HFFc6 (cell line): ENCODE measurements at places on chromosomes 12 and 14.

GRCh38 chr14:30267141-30267540 is 291.8 kb upstream of the G2E3 start:
- DNase-seq, result peak; percentile 17

GRCh38 chr12:100851637-100852036 is 57.1 kb downstream of the ANO4 start:
- DNase-seq, result no peak

DNA sequence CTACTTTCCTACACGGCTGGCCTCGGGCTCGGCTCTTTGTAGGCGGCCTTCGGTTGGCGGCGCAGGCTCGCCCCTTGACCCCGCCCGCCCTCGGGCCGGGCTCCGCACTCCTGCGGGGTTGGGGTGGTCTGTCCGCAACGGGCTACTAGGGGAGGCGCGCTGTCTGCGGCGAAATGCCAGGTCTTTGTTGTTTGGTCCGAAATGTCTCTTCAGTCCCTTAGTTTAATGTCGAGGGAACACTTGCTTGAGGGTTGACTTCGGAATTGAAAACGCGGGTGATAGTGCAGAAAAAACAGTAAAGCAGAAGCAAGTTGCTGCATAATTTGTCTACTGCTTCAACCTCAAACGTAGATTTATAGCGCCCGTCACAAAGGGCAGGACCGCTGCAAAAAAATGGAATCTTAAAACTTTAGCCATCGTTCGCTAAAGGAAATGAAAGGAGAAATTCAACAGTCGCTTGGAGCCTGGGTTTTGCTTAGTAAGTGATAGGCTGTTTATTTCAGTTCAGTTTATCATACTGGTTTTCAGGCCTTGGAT is 390 bp downstream of the JKAMP start:
- DNase-seq, result peak; percentile 28

DNA sequence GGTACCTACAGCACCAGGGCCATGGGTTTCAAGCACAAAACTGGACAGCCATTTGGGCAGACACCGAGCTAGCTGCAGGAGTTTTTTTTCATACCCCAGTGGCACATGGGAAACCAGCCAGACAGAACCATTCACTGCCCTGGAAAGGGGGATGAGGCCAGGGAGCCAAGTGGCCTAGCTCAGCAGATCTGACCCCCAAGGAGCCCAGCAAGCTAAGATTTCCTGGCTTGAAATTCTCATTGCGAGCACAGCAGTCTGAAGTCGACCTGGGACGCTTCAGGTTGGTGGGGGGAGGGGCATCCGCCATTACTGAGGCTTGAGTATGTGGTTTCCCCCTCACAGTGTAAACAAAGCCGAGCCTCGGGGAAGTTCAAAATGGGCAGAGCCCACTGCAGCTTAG is 81.2 kb upstream of the CCDC175 start:
- no peak for DNase-seq

DNA sequence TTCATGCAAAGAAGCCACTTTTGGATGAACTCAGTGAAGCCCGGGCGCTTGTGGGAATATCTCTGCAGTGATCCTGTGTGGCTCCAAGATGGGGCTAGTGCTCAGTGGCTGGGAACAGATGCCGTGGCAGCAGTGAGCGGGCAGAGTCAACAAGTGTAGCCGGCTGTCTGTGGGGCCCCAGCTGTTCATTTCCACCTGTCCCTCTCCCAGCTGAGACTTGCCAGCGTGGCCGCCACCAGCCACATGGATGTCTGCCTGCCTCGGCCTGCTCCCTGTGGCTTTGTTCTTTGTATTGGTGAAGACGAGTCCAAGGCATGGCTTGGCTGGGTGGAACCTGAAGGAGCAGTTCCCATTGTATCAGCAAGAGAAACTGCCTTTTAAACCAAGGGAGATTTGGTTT is 77.3 kb downstream of the NOS1 start:
- no peak for DNase-seq

- no peak for DNase-seq
Measured at GRCh38 chr14:69351385-69351784, 46.7 kb downstream of the ERH start.

- no peak for DNase-seq
Measured at GRCh38 chr12:70627677-70628076, 9.6 kb downstream of the PTPRB start.

DNA sequence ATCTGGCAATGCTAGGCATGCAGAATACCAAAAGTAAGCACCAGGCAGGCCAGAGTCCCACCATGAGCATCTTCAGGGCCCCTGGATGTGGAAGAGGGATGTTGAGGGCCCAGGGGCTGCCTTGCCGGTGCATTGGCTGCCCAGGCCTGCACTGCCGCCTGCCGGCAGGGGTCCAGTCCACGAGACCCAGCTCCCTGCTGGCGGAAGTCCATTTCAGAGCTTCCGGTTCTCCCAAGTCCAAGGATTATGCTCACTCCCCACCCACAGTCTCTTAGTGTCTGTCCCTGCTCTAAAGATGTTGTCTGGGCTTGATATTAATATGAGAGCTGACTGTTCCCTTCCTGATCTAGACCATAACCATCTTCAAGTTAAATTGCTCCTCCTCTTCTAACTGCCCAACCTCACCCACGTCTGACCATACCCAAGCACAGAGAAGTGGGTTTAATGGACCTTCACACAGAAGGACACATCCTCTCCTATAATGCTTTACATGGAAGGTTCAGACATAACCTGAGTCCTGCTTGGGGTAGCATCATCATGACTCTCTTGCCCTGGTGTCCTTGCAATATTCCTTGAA is 117.4 kb downstream of the DAD1 start:
- no peak for DNase-seq

DNA sequence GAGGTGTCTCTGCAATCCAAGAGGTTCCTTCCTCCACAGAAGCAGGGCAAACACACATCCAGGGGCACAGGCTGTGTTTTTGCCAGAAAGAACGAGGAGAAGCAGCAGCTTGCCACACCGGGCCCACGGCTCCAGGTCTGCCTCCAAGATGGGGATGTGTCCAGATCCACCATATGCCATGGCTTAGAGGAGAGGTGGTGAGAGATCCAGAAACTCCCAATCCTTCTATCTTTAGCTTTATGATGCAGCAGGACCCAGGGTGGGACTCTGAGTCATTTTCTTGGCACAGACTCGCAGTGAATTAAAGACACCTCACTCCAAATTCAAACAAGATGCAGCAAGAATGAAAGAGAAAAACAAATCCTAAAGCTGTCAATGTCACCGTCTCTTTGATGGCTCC is 481.4 kb upstream of the TMEM132C start:
- DNase-seq, result no peak

DNA sequence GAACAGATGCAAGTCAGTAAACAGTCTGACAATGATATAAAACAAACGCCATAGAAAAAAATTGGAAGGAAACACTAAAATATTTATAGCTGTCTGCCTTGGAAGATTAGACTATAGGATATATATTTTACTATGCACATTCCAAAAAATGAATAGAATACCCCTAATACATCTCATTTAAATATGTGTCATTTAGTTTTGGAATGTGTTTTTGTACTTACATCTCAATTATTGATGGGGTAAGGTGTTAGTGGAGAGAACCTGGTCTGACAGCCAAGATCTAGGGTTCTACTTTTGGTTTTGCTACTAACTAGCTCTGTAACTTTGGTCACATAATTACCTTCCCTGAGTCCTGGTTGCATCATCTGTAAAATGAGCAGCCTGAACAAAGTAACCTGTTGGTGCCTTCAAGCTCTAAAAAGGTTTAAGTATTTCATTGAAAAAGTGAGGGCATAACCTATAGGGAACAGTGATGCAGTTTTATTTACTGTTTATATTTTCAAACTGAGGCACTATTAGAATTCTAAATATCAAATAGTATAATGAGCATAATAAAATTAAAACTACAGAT is 28.6 kb upstream of the SLC6A13 start:
- no peak for DNase-seq

DNA sequence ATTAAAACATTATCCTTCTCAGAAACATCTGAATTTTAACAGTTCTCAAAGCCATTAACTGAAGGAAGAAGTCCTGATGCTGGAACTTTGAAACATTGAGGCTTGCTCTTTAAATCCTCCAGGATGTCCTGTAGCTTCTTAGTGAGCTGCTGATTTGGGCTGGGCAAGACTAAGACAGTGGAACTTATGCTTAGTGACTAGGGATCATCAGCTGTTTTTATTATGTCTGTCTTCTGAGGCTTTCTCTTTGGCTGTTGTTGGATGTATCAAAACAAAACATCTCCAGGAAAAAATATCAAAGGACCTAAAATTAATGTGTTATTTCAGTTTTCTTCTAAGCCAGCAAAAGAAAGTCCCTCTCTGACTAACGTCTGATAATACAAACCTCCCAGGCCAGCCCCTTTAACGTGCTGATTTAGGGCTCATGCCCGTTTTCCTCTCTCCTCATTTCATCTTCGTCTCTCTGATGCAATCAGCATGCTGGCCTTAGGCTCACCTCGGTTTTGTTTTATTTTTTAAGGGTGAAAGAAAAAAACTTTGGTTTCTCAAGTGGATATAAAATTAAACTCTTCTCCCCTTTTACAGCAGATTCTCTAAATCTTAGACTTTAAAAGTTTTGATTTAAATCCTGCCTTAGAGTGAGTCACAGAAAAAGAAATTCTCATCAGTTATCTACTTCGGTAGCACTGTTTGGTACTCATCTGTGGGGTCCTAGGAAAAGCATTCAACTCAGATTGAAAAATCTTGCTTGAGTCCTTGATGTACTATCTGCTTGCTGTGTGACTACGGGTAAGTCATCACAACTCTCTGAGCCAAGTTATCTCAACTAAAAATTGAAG is 106.2 kb upstream of the CCDC91 start:
- no peak for DNase-seq

GRCh38 chr12:31230004-31230403 is 95.9 kb downstream of the SINHCAF start:
- DNase-seq, result no peak

DNA sequence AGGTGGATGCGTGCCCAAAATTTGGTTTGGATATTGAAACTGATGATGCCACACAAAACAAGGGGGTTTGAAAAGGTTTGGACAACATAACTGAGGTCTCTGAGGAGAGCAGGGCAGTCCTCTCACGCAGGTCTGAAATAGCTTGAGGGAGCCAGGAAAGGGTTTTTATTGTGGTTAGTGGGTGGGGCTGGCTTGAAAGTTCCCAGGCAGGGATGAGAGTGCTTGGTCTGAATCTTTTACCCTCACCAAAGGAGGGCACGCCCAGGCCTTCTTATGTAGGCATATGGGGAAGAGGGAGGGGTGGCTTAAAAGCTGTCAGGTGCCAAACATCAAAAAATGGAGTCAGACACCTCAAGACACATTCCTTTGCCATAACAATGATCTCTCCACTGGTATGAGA is 493.1 kb upstream of the CCDC196 start:
- no peak for DNase-seq

DNA sequence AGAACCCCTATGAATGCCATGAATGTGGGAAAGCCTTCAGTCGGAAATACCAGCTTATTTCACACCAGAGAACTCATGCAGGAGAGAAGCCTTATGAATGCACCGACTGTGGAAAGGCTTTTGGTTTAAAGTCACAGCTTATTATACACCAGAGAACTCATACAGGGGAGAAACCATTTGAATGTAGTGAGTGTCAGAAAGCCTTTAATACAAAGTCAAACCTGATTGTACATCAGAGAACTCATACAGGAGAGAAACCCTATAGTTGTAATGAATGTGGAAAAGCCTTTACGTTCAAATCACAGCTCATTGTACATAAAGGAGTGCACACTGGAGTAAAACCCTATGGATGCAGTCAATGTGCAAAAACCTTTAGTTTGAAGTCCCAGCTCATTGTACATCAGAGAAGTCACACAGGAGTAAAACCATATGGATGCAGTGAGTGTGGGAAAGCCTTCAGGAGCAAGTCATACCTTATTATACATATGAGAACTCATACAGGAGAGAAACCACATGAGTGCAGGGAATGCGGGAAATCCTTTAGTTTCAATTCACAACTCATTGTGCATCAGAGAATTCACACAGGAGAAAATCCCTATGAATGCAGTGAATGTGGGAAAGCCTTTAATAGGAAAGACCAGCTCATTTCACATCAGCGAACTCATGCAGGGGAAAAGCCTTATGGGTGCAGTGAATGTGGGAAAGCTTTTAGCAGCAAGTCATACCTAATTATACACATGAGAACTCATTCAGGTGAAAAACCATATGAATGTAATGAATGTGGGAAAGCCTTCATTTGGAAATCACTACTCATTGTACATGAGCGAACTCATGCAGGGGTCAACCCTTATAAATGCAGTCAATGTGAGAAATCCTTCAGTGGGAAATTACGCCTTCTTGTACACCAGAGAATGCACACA is 22.3 kb downstream of the ZNF268 start:
- DNase-seq, result no peak

DNA sequence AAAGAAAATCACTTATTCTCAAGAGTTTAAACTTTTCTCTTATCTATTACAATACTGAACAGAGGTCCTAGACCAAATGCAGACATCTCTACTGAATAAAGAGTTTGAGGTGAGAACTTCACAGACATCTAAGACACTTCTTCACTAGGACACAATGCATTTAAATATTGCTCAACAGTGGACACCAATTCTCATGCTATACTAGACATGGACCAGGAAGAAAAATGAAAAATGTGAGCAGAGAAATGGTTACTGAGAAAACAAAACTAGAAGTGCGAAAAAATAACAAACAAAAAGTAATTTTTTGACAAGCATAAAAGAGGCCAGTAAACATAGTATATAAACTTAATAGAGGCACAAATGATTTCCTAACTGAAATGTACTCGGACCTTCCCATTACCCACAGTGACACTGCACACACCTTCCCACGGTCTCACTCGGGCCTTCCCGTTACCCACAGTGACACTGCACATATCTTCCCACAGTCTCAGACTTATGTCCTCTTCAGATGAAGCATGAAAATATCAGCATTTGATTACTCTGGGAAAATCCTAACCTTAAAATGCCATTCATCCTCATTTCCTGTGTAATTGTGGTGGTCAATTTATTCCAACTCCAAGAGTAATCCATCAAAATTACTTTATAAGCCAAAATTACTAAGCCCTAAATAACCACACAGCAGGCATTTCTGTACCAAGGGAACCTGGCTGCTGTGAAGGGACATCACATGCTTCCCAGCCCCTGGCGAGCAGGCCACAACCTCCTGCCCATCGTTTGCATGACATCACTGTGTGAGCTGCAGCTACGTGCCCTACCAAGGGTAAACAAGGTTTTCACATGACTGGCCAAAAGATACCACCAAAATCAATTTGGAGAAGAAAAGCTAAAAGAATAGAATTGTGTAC is 6.4 kb downstream of the SLC15A4 start:
- DNase-seq, result peak; percentile 22

DNA sequence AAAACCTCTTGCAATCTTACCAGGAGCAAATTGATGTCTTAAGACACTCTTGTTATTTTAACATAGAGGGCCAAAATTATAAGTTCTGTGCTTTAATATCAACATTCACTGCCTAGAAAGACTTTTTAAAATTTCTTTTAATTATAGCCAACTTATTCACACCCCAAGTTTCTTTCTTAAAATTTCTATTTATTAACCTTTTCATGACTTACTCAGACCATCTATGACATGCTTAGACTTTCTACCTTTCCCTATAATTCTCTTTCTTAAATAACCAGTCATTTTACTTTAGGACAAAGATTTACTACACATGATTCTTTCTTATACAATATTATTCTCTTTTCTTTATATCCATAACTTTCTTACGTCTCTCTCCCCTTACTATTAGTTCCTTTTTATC is 220.4 kb downstream of the NUBPL start:
- no peak for DNase-seq
